ENCODE measurements at places on chromosomes 3 and 15.

- DNase-seq: no peak
Measured at GRCh38 chr15:97840501-97840900, 120.0 kb upstream of the ARRDC4 start.

GRCh38 chr3:24253336-24253735 lies 241.3 kb downstream of the THRB start:
- DNase-seq: no peak

- no peak for DNase-seq
Measured at GRCh38 chr15:62059816-62060112, 483 bp downstream of the VPS13C start.

GRCh38 chr3:45931496-45931895 lies 11.8 kb upstream of the CXCR6 start:
- no peak for DNase-seq

DNA sequence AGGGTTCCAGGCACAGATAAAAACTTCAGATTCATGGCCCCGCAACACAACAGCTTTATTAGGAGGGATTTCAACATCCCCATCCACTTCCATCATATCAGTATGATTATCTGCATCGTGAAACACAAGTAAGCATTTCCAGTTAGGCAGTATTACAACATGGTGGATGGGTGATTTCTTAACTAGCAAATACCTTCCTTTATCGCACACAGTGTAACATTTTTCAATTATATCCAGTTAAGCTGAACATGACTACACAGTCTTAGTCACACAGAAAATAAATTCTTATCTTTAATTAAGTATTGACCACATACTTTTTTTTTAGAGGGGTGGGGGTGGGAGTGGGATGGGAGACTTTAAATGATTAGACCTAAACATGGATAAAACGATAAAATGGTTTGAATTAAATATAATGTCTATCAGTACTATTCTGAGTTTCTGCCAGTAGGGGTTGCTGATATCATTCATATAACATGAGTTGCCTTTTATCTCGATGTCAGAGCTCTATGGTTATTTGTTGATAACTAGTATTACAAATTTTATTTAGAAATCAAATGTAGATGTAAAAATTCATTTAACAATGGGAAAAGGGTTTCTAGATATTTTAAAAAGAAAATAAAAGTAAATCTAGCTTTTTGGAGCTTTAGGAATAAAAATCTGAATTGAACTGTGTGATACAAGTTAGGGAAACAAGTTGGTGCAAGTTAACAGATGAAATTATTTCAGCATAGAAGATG lies 146.6 kb downstream of the TBL1XR1 start:
- peak; percentile 28 for DNase-seq

DNA sequence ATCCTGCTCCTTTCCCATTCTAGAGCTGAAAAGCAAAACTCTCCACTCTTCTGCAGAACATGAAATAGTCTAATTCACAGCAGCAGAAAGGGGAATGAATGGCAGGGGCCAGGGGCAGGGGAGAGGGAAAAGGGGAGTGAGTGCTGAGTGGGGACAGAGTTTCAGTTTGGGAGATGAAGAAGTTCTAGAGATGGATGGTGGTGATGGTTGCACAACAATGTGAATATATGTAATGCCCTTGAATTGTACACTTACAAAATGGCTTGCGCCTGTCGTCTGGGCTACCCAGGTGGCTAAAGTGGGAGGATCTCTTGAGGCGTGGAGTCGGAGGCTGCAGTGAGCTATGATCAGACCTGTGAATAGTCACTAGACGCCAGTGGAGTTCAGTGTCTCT lies 78.5 kb upstream of the MEF2A start:
- DNase-seq: no peak

DNA sequence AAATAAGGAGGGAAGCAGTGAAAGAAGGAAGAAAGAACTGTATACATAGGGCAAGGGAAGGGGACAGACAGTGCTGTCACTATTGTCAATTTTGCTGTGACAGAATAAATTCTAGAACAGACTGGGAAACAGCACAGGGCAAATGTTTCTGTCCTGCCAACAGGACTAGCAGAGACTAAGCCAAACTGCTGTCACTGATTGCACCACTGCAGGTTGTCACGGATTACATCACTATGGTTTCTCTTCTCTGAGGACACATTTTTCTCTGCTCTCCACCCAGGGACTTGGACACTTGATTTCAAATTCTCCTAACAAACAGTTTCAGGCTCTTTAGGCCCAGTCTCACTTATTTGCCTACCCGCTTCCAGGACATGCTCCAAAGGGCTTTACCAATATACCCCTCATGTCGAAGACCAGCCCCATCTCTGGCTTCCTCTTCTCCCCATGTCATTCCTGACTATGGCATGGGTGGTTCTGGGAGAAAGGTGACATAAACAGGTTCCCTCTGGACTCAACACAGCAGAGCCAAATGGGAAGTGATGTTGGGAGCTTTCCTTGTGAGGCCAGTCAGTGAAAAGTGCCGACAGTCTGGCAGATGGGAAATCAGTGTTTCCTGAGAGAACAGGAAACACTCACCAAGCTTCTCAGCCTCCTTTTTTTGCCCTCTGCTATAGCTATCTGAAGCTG lies 70.2 kb upstream of the ST3GAL6 start:
- DNase-seq: no peak

DNA sequence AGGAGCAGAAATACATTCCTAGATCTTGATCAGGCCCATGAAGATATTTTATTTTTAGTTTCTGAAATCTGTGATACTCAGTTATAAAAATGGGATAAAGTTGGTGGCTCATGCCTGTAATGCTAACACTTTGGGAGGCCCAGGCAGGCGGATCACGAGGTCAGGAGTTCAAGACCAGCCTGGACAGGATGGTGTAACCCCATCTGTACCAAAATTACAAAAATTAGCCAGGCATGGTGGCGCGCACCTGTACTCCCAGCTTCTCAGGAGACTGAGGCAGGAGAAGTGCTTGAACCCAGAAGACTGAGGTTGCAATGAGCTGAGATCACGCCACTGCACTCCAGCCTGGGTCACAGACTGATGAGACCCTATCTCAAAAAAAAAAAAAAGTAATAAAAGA lies 105.5 kb downstream of the IL1RAP start:
- DNase-seq: no peak

DNA sequence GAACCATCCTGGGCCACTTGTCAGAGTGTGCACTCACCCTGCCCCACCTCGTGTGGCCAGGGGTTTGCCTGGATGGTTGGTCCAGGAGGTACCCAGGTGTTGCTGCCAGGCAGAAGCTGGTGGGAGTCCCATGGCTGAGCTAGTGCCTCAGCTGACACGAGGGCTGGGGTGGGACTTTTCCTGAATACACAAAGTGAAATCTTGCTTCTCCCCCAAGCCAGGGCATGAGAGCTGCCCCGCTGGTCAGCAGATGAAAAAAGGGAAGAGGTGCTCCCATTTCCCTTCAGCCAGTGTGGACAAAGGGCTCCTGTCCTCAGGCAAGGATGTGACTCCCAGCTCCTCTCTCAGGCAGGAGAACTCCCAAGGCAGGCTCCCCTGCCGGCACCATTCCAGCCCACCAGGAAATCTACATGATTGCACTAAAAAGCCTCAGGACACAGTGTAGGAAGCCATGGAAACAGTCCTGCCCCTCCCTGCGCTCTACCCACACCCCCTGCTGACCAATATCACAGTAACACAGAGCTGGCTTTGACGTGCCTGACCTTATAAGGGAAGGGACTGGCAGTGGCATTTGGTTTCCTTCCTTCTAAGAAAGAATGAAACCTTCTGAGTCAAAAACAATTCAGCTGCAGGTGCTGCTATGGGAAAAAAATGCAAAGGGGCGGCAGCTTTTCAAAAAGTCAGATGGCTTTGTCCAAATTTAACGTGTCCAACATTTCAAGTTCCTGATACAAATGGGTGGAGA lies 33.9 kb downstream of the MYO5C start:
- peak; percentile 81 for DNase-seq

GRCh38 chr3:168678730-168679129 lies 583.0 kb upstream of the GOLIM4 start:
- no peak for DNase-seq

GRCh38 chr15:24944954-24945353 lies 9.8 kb upstream of the SNRPN start:
- no peak for DNase-seq

GRCh38 chr3:134066651-134067530 lies 37.2 kb upstream of the SLCO2A1 start:
- DNase-seq: no peak

GRCh38 chr3:70855149-70855548 lies 542.7 kb upstream of the MDFIC2 start:
- no peak for DNase-seq

- no peak for DNase-seq
Measured at GRCh38 chr15:83288381-83288801, 3.9 kb upstream of the BNC1 start.

GRCh38 chr15:78981532-78982313 lies 36.9 kb upstream of the CTSH start:
- no peak for DNase-seq

DNA sequence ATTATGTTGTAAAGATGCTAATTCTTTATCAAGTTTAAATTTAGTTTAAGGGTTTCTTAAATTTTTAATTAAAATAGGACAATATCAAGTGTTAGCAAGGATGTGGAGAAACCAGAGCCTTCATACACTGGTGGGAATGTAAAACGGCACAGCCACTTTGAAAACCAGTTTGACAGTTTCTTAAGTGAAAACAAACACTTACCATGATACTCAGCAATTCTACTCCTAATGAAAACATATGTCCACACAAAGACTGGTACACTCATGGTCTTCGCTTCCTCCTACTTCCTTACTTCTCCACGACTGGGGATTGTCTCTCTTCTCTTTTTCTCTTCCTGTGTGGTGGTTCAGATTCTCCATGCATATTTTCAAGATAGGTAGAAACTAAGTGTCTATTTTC lies 9.2 kb downstream of the SKIC8 start:
- DNase-seq: no peak

GRCh38 chr15:56737791-56738190 lies 4.5 kb upstream of the ZNF280D start:
- no peak for DNase-seq

- DNase-seq: no peak
Measured at GRCh38 chr3:4376499-4376898, 73.3 kb downstream of the SETMAR start.

GRCh38 chr3:143207338-143207961 lies 87.9 kb downstream of the CHST2 start:
- DNase-seq: no peak

DNA sequence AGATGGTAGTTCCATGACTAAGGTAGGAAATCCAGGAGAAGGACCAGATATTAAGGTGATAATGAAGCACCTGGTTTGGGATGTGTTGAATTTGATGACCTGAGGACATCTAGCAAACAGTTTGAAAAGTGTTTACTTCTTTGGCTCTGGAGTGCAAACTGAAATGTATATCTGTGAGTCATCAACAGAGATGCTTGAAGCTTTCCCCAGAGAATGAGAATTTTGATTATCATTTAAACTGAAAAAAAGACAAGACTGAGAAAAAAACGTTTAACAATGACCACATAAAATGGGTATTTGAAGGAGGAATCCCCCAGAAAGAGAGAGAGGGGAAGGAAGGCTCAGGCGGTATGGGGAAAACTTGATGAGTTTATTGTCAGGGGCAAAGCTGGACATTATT lies 20.7 kb upstream of the GSK3B start:
- no peak for DNase-seq

GRCh38 chr3:25697553-25697952 lies 32.8 kb upstream of the TOP2B start:
- DNase-seq: no peak

GRCh38 chr15:53189860-53190259 lies 399.7 kb upstream of the ONECUT1 start:
- no peak for DNase-seq

- no peak for DNase-seq
Measured at GRCh38 chr3:53713626-53714025, 132.6 kb downstream of the CHDH start.

GRCh38 chr15:74167891-74168331 lies 5.6 kb upstream of the ISLR start:
- DNase-seq: no peak

- no peak for DNase-seq
Measured at GRCh38 chr3:66023738-66024385, 14.9 kb downstream of the MAGI1 start.

DNA sequence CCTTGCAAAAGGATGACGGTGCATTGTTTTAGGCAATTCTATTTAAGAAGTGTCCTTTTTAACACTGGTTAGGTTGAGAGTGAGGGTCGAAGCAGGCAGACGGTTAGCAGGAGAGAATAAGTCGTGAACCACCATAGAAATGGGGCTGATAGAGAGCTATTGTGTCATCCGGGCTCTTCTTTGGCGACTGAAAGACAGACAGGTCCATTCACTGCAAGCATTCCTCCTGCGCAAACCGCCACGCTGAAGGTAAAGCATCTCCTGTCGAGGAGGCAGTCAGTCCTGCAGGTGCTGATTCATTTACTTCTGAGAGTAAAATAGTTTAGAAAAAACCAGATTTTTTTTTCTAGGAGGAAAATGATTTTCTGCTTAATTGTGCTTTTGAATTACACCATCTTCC lies 1002.8 kb upstream of the NR2F2 start:
- DNase-seq: no peak

GRCh38 chr3:82093641-82094040 lies 332.2 kb upstream of the GBE1 start:
- no peak for DNase-seq

GRCh38 chr3:189513281-189514117 lies 117.7 kb upstream of the TP63 start:
- DNase-seq: no peak

DNA sequence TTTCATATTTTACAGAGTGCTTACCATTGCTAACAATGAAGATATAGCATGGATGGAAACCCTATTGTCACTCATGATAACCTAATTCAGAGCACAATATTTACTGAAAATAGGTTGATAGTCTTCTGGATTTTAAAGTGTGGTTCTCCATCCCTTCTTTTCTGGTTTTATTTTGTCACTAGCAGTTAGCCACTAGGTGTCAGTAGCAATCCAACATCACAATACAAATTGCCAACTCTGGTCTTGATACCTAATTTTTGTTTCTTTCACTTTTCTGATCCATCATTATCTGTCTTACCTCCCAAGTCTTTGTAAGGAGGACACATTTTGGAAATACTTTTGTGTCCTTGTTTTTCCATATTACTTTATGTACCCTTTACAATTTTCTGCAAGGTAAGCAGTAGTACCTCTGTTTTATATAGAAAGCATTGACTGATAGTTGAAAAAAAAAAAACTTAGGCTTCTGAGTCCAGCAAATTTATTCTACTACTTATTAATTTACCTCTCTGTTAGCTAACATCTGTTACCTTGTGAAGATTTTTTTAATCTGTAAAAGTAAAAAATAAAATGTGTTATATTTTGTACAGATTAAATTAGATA lies 28.3 kb upstream of the CRYBG3 start:
- peak; percentile 30 for DNase-seq
